ENCODE measurements at places on chromosomes 5 and 9. TPM values are rescaled to one million over a fixed set of nuclear protein-coding genes. Genes with fewer than 3 reads are reported as not detected.

Gene TMEM174
- total RNA-seq: not detected

DNA sequence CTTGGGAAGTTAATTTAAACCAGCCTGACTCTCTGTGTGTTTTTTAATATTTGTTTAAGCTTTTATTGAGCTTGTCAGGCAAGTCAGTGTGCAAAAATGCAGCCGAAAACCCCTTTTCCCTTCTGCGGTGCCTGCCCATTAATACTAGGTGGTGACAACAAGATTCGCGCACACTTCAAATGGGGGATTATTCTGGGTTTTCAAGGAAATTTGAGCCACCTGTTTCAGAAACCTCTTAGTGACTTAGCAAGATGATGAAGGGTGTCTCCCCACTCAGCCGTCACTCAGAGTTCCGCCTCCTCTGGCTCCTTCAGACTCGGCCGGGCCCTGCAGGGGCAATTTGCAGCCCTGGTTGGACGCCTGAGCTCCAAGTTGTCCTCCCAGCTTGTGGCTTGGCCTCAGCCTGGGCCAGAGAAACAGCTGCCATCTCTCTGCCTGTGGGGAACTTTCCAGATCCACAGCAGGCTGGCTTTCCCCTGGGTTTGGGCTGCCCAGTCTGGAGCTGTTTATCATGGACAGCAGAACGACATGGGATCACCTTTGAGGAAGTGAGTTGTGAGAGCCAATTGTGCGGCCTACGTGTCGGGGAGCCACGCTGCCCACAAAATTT is 75.9 kb downstream of the SPRY4 start:
- no peak overlapping the region for H3K27ac ChIP-seq
- DNase-seq: no peak
- no peaks in the 10 kb centered on the region for H3K4me1 ChIP-seq

DNA sequence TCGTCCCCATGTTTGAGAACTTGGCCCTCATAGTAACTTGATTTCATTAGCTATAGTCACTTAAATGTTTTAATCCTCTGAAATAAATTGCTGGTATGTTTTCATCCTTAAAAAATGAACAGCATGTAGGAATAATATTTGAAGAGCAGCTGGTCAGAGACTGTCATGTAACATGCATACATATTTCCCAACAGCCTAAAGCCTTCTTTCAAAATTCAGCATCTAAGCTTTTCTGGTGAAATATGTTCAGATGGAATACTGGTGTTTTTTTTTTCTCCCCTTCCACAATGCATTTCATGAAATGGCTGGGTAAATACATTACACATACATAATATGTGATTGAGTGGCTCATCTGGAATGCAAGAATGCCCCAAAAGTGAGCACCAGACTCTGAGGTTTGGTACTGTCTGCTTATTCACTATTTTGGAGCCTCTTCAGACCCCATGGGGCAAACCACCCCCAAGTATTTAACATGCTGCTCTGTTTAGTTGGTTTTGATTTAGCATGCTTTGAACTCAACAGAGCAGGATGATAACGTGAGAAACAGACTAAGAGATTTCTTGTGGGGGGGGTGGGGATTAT is 94.0 kb downstream of the SMARCA2 start:
- no peaks in the 10 kb centered on the region for H3K36me3 ChIP-seq
- no peaks in the 10 kb centered on the region for H3K4me1 ChIP-seq
- no peaks in the 10 kb centered on the region for H3K27me3 ChIP-seq
- no peak for DNase-seq

DNA sequence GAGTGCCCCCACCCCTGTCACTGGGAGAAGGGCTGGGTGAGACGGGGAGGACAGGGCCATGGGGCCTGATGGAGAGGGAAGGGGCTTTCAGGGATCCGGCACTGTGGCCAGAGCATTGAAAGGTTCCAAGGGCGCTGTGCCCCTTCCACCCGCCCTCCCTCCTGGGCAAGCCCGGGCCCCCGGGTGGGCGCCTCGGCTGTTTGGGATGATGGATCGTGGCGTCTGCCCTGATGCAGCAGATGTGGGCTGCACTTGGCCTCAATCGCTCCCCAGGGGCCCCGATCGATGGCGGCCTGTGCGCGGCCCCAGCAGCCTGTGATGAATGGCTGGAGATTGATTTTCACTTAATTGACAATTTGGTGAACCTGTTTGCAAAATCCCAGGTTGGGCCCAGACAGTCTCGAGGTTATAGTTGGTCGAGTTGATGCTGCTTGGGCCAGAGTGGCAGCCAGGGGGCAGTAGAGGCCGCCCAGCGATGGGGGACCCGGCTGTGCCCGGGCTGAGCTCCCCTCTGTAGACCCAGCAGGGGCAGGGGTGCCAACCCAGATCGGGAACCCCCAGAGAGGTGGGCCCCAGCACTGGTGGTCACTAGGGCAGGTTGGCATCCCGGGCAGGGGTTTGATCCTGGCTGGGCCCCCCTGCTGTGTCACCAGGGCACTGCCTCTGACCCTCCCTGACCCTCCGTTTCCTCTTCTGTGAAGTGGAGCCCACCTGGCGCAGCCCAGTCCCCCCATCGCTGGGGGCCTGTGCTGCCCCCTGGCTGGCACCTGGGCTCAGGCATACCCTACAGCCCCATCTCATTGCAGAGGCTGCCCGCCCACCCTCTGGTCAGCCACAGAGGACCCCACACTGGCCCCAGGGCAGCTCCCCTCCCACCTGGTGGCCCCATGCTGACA is 34.7 kb downstream of the LHX3 start:
- no peaks in the 10 kb centered on the region for H3K27me3 ChIP-seq
- peak; percentile 70 for DNase-seq
- H3K36me3 ChIP-seq: no peaks in the 10 kb centered on the region

DNA sequence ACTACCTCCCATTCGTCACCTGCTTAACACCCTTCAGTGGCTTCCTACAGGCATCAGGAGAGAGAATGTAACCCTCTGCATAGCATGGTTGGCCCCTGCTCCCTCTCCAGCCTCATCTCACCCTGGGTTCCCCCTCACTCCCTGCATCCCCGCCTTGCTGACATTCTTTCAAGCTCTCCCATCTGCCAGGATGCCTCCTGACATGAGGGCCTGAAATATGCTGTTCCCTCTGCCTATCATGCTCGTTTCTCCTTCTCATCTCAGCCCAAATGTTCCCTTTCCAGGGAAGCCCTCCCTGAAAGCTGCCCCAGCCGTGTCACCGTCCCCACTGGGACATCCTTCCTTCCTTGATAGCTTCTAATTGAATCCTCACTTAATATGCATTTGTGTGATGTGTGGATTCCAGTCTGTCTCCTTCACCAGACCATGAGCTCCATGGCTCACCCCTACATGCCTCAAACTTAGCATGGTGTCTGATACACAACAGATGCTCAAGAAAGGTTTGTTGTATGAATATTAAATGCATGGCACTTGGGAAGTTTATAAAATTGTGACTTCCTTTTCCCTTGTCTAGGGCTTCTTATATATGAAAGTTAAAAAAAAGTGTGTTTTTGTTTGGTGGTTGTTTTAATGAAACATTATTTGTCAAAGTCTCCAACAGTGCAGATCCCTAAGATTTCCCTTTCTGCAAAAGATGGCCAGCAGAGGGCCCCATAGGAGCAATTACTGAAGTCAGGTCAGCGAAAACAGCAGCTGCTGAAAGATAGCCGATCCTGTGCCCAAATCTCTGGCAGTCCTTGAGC is 7.3 kb upstream of the C5orf58 start:
- H3K4me3 ChIP-seq: no peak overlapping the region
- 0 out of 2 replicates have a peak, but pooled peaks cover 2% of the 10 kb centered on the region for H3K27me3 ChIP-seq
- no peaks in the 10 kb centered on the region for H3K36me3 ChIP-seq
- peak; percentile 78 for DNase-seq

DNA sequence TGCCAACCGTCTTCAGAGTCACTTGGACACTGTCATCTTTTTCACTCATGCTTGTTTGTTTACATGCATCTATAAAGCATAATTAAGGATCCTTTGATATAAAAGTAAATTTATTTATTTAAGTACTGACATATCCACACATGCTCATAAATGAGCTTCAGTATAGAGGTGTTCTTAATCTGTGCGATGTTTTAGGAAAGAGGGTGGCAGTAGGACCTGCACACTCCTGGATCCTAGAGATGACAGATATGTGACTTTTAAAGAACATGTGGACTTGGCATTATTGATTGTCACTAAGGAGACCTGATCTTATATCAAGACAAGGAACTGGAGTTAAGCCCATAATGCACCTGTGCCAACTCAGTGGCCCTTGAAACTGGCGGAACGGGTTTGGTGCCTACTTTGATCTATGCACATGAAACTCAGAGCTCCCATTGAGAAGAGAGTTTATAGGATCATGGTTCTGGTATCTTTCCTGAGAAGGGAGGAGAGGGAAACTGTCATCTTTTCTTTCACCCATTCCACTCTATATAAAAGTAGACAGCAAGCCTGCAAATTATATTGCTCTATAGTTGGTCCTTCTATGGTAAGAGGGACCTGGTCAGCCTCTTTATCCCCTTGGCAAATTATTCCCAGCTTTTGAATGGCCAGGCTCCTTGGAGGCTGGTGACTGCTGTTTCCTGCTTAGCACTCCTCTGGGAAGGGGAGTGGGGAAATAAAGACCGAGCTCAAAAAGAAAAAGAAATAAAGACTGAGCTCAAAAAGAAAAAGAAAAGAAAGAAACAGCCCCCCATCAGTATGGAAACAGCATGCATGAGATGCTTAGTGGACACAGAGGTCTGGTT is 57.8 kb upstream of the LIFR start:
- no peaks in the 10 kb centered on the region for H3K36me3 ChIP-seq
- H3K27ac ChIP-seq: no peak overlapping the region
- H3K4me3 ChIP-seq: no peak overlapping the region
- no peaks in the 10 kb centered on the region for H3K27me3 ChIP-seq
- no peak for DNase-seq

DNA sequence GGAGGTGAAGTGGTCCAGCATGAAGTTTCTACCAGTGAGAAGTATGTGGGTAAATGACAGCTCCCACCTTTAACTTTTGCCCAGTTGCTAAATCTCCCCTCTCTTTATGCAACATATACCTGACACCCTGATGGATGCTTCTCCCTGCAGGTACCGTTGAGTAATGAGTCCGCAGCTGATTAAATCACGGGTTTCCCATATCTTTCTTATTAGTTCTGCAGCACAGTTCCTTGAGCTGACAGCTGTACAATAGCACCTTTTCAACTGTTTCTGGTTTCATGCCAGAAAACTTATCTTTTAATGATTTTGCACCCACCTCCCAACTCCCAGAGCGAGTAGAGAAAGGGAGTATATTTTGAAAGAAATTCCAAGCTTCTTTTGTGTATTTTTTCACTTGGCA is 161.0 kb upstream of the TUT7 start:
- H3K4me1 ChIP-seq: no peaks in the 10 kb centered on the region
- DNase-seq: no peak
- no peaks in the 10 kb centered on the region for H3K36me3 ChIP-seq
